ENCODE measurements at places on chromosomes 3 and 15.
A peak's percentile ranks its signal among the peaks of the same experiment; 100 is the strongest.

GRCh38 chr15:31831596-31831995 is 198.7 kb upstream of the CHRNA7 start:
- no peak for DNase-seq

- DNase-seq = no peak
These were observed 220.5 kb downstream of the OPA1 start for GRCh38 chr3:193813501-193813830.

DNA sequence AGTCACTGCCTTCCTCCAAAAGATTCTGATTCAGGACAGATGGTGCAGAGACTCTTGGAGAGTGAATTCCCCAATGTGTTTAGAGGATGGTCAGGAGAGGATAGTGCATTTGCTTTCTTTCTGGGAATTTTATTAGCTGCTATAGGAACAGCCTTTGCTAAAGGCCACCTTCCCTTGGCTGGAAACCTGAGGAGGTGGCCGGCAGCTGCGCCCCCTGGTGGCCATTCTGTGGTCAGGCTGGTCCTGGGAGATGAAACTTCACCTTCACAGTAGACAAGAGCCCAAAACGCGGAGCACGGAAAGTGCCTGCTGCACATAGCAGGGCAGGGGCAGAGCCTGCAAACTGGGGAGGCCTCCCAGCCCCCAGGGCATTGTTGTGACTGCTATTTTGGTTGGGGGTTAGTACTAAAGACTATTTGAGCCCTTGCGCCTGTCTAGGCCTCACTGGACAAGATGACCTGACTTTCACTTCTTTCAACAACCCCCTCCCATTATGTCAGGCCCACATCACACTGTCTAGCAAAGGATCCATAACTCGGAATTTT is 34.3 kb downstream of the SEC22C start:
- peak; percentile 41 for DNase-seq

DNA sequence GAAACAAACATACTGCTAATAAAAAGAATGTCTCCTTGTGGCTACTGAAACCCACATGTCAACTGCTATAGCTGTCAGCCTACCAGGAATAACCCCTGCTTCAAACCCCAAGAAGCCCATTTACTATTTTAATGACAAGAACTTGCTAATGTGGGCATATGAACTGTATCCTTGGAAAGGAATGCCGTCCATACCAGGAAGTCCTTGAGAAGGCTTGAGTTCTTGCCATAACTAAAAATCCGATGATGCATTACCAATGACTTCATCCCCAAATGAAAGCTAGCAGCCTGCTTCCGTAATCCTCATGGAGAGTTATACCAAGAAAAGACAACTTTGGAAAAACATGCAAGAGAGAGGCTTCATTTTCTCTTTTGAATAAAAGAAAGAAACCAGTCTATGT is 34.8 kb downstream of the MINDY4B start:
- no peak for DNase-seq

DNA sequence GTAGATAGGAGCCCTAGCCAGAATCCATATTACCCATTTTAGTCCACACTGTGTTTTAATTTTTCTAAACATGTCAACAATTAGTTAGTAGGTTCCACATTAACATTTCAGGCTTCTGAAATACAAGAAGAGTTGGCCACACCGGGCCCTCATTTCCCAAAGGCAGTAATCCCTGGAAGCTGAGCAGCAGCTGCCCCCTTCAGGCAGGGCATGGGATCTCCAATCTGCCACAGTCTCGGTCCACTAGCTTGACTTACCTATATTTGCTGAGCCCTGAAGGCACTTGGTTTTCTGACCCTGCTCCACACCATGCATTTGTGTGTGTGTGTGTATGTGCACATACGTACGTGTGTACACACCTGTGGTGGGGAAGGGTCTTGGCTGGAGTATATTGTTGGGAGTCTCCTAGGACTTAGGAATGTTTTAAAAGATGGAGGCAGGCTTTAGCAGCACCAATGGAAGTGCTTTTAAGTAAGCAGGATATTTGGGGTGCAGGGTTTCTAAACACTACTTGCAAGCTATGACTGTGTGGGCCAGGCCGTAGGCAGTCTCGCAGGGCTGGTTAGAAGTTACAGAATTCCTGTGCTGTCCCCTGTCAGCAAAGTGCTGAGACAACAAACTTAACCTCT is 71.2 kb upstream of the SOX14 start:
- no peak for DNase-seq

DNA sequence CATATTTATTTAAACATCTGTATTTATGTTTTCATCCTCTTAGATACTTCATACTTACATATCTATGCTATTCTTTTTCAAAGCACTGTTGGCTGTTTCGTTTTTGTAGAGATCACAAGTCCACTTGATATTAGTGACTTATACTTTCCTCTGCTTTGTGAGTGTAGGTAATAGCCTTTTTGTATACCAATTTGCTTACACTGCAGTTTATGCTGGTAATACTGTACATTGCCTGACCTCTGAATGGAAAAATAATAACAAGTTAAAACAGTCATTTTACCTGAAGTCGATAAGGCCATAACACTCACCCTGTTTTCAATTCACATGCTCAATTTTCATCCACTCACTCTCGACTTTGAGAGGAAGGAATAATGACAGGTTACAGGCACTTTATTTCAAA is 89.9 kb upstream of the NANOGP8 start:
- DNase-seq = no peak

- DNase-seq = no peak
These were observed 7.9 kb upstream of the SRP14 start for GRCh38 chr15:40046721-40047414.

DNA sequence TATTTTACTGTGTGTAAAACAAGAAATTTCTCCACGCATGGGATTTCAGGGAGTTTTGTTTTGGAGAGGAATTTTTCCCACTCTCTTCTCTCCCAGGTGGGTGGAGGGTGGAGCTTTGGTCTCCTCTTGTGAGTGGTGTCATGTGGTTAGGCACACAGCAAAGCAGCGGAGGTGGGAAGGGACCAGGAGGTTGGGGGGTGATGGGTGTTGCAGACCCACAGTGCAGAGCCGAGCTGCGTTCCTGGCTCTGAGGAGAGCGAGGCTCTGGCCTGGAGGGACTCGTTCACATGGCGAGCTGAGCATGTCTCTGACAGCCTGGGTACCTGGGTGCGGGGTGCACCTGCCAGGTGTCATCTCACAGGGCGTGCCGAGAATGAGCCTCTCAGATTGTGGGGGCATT is 87.8 kb downstream of the RYR3 start:
- DNase-seq = no peak

DNA sequence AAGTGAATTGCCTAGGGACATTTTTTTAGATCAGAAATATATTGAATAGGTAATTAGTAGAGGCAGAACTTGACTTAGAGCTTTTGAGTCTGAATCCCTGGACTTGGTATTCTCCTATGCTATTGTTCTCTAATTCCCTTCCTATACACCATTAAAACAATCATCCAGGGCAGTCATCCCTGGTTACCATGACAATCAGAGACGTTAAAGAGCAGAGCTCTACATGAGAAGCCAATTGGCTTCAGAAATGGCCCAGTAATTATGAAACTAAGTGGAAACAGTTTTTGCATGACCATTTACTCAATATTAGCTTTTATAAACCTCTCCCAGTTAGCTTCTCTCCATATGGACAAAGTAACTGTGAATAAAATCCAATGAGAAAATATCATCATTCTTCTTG is 182.1 kb upstream of the TP63 start:
- DNase-seq = no peak

GRCh38 chr3:56985878-56986277 is 74.6 kb upstream of the SPATA12 start:
- no peak for DNase-seq

Measured in activated T-helper 1 cell treated with anti-CD3 and anti-CD28 coated beads, Interleukin-12 subunit alpha, Interleukin-12 subunit beta, Interleukin-2, Interleukin-4 antibody, amounts not matched to agents 30 ng/mL and 10 ng/mL and 1 ng/mL, durations not matched to agents 14 hours and 24 hours and 36 hours (primary cell).